ENCODE measurements at places on chromosomes 4 and X. TPM values are rescaled to one million over a fixed set of nuclear protein-coding genes. Genes with fewer than 3 reads are reported as not detected.

TLL1 gene
- polyA plus RNA-seq, result 0.23 TPM

COL4A6 gene
- 0.18 TPM for polyA plus RNA-seq

HTR2C gene
- polyA plus RNA-seq, result not detected

KLHL34 gene
- 14.4 TPM for polyA plus RNA-seq

GPR82 gene
- polyA plus RNA-seq, result 0.03 TPM

Data from psoas muscle (tissue), 8 donors.